Progenitor cell of endocrine pancreas (in vitro differentiated cells): ENCODE measurements at places on chromosomes 2 and 18.

- no peak for DNase-seq
These were observed 200.7 kb downstream of the MYCN start for GRCh38 chr2:16140771-16141640.

DNA sequence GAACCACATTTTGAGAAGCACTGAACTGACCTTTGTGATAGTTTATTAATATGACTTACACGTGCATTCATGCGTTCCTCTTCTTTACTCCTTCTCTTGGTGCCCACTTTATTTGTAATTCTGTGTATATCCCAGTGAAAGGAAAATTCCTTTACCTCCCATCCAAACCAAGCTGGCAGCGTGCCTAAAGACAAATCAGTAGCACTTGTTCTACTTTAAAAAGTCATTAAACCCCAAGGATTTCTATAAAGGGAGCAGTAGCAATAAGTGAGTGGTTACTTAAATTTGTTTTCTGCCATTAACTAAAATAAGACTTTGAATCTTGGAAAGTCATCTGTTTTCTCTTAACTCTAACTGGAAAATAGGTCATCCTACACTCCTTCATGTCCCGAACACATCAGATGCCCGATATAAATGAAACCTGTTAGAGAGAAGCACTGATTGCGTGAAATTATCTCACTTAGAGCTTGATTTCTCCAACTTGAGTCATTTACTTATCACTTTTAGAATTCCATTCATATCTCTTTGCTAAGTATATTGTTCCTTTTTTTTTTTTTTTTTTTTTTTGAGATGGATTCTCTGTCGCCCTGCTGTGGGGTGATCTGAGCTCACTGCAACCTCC, 10.7 kb downstream of the PIK3C3 start:
- no peak for DNase-seq

DNA sequence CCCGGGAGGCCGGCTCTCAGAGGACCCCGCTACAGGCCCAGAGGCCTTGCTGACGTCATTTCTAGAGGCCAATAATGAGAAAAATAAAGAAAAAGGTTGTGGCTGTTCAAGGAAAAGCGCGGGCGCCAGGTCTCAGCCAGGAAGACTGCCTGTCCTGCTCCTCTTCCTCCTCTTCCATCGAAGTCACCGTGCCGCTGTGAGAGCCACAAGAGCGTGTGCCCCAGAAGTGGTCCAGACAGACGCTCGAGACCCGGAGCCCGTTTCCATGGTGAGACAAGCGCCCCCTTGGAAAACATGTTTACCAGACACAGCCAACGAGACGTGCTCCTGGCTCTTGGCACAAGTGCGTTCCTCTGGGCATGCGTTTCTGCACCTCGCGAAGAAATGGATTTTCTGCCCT, 210.5 kb downstream of the HDAC4 start:
- no peak for DNase-seq

DNA sequence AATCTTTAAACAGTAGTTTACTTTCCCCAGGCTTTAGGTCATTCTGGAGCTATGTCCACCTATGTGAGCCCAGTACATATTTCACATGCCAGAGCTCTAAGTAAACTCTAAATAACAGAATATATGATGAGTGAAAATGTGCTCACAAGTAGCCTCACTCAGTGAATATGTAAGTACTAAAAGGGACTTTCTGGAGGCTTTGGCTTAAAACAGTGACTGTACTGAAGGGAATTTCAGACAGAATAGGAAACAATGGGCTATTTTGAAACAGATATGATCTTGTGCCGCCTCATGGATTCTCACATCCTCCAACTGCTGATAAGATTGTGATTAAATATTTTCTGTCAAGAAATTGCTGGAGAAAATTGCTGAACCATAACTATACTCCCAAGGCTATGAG, 747.9 kb downstream of the SOCS6 start:
- no peak for DNase-seq

GRCh38 chr2:239793836-239794235, 231.3 kb downstream of the NDUFA10 start:
- no peak for DNase-seq

GRCh38 chr2:215530191-215530968, 94.5 kb upstream of the FN1 start:
- DNase-seq = no peak

- no peak for DNase-seq
These were observed 12.9 kb upstream of the CHST9 start for GRCh38 chr18:27198036-27198435.
